ENCODE measurements at places on chromosomes 5 and 9. TPM values are rescaled to one million over a fixed set of nuclear protein-coding genes. Genes with fewer than 3 reads are reported as not detected.

DNA sequence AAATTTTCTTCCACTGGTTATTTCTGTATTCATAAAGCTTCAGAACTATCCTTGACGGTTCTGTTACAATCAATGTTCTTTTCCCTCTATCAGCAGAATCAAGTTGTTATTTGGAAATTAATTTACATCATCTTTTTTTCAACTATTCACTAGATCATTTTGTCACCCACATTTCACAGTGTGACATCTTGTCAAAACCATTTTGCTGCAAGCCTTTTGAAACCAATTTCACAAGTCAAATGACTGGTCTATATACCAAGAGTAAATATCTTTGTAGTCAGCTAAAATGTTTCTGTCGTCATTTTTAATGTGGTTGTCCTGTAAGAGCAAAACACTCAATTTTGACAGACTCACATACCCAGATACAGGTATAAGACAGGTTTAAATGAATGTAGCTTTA lies 984.3 kb upstream of the TYRP1 start:
- no peak for DNase-seq

DNA sequence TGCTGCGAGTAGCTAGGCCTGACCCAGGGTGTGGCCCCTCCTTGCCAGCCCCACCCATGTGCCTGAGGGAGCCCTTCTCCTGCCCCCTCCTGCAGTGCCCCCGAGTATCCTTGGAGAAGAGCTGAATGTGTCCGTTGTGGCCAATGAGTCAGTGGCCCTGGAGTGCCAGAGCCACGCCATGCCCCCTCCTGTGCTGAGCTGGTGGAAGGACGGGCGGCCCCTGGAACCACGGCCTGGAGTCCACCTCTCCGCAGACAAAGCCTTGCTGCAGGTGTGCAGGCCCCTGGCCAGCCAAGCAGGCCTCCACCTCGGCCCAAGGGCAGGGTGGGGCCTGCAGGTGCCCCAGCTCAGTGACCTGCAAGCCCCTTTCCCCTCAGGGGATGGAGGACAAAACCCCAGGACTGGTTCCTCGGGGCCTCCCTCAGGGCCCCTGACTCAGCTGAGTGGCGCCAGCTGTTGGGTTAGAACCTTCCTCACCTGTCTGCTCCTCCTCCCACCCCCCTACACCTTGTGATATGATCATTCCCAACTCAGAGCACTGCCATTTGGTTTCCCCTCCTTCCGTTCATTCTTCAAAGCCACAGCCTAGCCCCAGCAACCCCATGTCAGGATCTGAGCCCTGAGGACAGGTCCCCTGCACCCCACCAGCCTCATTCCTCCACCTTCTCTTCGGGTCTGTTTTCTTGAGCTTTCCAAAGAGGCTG lies 80.0 kb upstream of the ASS1 start:
- DNase-seq: no peak

DNA sequence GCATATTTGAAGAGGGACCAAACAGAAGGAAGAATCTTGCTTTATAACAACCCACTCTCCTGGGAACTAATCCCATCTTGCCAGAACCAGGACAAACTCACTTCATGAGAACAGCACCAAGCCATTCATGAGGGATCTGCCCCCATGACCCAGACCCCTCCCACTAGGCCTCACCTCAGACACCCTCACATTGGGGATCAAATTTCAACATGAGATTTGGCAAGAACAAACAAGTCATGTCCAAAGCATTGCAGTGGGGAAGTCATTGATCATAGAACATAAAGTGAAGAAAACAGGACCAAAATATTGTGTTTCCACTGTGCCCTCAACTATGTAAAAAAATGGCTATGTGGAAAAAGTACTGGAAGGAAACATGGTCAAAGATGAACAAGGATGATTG lies 43.9 kb downstream of the MAP1B start:
- no peak for DNase-seq

Gene SLC6A19
- total RNA-seq: not detected

Gene BTNL8
- 9.8 TPM for total RNA-seq

DNA sequence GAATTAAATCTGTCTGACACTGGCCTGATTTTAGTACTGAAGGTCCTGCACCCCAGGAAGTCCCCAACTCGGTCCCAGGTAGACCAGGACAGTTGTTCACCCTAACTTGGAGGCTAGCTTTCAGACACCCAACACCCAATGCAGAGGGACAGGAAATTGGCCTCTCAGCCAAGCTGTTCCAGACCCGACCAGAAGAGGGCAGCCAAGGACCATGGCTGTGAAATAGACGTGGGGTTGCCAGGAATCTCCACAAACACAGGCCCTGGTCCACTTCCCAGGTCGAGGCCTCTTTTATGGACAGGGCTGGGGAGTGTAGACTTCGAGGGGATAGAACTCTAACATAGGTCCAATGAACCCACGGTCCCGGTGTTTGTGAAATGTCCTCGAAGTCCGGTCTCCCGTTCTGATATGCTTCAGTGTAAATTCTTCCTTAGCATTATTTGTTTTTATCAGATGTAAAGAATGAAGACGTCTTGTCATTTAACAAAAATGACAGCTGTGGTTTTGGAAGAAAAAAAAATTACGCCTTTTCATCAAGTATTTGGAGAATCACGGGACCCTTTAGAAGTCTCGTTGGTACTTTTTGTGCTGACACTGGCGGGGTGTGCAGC lies 260.3 kb upstream of the ADAMTS16 start:
- DNase-seq: no peak

DNA sequence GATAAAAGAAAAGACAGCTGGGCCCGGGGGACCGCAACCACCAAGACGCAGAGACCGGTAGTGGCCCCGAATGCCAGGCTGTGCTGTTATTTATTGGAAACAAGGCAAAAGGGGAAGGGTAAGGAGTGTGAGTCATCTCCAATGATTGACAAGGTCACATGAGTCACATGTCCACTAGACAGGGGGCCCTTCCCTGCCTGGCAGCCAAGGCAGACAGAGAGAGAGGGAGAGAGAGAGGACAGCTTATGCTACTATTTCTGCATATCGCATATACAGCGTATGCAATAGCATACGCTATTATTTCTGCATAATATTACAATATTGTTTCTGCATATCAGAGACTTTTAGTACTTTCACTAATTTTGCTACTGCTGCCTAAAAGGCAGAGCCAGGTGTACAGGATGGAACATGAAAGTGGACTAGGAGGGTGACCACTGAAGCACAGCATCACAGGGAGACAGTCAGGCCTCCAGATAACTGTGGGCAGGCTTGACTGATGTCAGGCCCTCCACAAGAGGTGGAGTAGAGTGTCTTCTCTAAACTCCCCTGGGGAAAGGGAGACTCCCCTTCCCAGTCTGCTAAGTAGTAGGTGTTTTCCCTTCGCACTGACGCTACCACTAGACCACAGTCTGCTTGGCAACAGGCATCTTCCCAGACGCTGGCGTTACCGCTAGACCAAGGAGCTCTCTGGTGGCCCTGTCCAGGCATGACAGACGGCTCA lies 50.3 kb downstream of the RFX3 start:
- no peak for DNase-seq

GRCh38 chr9:87518702-87519335 lies 21.2 kb downstream of the DAPK1 start:
- DNase-seq: peak; percentile 83

DNA sequence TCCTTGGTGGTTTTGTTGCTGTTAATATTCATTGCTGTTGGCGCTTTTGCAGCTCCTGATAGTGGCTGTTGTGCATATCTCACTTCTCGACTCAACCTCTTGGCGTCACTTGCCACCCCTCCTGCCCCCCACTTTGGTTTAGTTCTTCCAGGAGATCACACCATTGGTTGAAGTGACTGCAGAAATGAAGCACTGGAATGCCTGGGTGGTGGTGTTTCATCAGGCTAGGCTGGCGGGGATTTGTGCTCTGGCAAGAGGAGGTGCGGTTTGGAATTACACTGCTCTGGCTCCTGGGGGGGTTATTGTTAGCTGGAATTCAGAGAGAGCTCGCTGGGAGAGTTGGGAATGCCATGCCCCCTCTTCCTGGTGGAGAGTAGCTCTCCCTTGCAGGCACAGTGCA lies 11.5 kb downstream of the PRRC2B start:
- DNase-seq: no peak

Gene ZNF462
- 18.0 TPM for total RNA-seq

- DNase-seq: no peak
Measured at GRCh38 chr5:124474528-124475215, 271.8 kb downstream of the ZNF608 start.

Gene SPATA31A3
- total RNA-seq: not detected

DNA sequence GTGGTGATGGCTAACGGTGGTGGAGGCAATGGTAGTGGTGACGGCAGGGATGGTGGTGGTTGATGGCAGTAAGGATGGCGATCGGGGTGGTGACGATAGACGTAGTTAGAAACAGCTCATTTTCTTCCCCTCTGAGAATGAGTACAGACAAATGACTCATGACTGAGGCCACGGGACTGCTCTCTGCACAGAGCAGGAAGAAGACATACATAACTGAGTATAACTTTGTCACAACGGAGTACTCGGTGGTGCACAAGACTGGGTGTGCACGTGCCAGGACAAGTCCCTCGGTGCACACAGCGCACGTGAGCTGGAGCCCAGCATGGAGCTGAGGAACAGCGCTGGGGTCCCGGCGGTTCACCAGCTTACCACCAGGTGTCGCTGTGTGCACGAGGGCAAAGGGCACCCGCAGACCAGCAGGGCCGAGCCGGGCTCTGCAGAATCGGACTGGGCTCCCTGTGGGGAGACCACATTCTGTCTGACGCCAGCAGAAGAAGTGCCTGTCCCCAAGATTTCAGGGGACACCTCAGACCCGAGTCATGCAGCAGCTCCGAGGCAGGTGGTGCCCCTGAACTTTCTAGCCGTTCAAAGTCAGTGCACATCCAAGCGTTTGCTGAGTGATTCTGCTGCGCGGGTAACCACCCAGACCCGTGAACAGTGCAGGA lies 188.6 kb downstream of the FSTL4 start:
- DNase-seq: peak; percentile 67

Gene PIP5K1B
- 24.5 TPM for total RNA-seq

DNA sequence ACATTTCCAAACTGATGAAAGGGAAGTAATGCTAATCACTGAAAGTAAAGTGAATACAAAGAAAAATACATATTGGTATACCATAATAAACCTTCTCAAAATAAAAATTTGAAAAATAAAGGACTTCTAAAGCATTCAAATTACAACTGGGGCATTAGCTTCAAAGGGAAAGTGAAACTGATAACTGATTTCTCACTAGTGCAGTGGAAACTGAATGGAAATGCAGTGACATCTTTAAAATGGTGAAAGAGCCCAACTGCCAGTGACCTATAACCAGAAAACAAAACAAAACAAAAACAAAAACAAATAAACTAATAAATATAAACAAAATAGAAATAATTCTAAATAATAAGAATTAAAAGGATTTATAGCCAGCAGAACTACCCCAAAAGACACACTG lies 297.5 kb upstream of the GRIN3A start:
- DNase-seq: no peak

Gene PTTG1
- total RNA-seq: 34.8 TPM

All from upper lobe of left lung (tissue), 6 donors.